ENCODE measurements at places on chromosomes 16 and 17.

GRCh38 chr17:35428229-35428628, 4.1 kb downstream of the SLFN12 start:
- no peak for DNase-seq

- no peak for DNase-seq
Observed at GRCh38 chr17:36205637-36206485, 5.0 kb upstream of the CCL4L2 start.

DNA sequence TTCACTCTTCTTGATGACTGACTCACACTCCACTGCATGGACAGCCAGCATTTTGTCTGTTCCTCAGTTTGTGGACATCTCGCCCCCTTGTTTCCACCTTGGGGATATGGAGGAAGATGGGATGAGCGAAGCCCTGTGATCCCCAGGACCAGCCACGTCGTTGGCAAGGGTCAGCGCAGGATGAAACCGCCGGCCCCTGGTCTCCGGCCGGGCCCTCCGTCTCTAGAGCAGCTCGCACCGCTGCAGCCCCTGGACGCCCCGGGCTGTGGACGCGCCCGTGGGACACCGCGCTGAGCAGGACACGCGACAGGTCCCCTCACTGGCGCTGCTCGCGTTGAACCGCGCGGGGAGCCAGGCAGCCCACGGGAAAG, 604 bp upstream of the ZC3H18 start:
- no peak for DNase-seq

- no peak for DNase-seq
Observed at GRCh38 chr17:37239690-37240334, 136.0 kb upstream of the C17orf78 start.

DNA sequence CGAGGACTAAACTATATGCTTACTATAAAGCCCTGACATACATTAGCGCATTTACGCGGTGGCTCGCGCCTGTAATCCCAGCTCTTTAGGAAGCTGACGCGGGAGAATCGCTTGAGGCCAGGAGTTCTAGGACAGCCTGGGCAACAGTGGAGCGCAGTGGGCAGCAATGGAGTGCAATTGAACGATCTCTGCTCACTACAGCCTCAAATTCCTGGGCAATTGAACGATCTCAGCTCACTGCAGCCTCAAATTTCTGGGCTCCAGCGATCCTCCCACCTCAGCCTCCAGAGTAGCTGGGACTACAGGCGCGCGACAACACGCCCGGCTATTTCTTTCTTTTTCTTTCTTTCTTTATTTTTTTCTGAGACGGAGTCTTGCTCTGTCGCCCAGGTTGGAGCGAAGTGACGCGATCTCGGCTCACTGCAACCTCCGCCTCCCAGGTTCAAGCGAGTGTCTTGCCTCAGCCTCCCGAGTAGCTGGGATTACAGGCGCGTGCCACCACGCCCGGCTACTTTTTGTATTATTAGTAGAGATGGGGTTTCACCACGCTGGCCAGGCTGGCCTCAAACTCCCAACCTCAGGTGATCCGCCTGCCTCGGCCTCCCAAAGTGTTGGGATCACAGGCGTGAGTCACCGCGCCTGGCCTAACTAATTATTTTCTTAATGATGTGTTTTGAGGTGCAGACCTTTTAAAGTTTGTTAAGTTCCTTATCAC, 506 bp upstream of the COG7 start:
- no peak for DNase-seq

DNA sequence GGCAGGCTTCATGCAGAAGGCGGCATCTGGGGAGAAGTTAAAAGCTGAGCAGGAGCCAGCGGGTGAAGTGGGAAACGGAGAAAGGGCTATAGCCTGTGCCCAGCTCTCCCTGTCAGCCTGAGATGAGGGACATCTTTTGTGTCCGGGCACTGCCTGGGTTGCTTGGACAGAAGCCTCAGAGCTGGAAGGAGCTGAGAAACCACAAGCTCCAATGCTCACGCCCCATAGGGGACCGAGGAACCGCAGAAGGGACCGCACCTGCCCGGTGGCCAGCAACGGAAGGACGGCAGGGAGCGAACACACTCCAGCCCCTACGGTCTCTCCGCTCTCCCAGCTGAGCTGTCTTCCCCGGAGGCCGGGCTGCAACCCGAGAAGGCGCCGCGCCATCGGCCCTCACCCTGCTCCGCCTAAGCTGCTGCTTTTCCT, 175.8 kb downstream of the NPIPB11 start:
- no peak for DNase-seq

GRCh38 chr17:63954402-63955063, 18.2 kb downstream of the SCN4A start:
- DNase-seq, result no peak

DNA sequence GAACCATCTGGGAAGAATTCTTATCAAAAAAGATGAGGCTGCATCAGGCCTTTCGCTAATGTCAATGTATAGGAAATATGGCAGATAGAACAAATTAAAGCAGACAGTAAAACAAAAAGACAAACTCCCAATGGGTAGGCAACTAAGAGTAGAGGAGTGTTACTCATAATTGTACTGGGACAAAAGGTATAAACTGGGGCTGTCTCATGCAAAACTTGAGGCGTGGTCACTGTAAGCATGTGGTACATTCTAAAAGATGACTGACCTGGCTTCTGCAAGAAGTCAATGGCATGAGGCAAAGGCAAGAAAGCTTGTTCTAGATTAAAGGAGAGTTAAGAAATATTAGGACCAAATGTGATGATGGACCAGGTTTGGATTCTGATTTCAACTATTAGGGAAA, 26.7 kb downstream of the SMIM36 start:
- DNase-seq, result no peak

GRCh38 chr16:920051-920681, 50.6 kb downstream of the LMF1 start:
- no peak for DNase-seq

DNA sequence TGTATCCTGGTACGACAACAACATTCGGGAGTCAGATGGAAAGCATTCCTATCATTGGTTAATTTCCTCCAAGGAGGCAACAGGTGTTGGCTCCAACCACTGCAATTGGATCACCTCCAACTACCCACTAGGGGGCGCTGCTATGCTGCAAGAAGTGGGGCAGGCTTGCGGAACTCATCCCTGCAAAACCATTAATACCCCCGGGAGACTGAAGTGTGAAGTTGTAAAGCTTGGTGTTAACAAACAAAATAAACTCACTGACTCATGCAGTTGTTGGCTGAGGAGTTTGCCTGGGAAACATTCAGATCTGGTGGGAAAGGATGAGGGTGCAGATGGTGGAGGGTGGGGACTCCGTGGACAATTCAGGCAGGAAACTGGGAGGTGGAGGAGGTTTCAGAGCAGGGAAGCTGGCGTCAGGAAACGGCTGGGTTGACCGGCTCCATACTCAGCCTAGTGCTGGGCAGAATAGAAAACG, 84.9 kb downstream of the HS3ST2 start:
- DNase-seq, result no peak
